ENCODE measurements at places on chromosomes 3 and 15.

DNA sequence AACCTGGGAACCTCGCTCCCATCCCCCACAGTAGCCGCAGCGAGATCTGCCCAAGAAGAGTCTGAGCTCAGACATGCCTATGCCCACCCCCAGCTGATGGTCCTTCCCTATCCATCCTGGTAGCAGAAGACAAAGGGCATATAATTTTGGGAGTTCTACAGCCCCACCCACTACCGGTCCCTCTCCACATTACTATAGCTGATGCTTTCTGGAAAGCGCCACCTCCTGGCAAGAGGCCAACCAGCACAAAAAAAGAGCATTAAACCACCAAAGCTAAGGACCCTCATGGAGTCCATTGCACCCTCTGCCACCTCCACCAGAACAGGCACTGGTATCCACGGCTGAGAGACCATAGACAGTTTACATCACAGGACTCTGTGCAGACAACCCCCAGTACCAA, 168.4 kb downstream of the MEGF11 start:
- DNase-seq, result no peak

- no peak for DNase-seq
Measured at GRCh38 chr3:30766522-30766921, 127.9 kb downstream of the GADL1 start.

DNA sequence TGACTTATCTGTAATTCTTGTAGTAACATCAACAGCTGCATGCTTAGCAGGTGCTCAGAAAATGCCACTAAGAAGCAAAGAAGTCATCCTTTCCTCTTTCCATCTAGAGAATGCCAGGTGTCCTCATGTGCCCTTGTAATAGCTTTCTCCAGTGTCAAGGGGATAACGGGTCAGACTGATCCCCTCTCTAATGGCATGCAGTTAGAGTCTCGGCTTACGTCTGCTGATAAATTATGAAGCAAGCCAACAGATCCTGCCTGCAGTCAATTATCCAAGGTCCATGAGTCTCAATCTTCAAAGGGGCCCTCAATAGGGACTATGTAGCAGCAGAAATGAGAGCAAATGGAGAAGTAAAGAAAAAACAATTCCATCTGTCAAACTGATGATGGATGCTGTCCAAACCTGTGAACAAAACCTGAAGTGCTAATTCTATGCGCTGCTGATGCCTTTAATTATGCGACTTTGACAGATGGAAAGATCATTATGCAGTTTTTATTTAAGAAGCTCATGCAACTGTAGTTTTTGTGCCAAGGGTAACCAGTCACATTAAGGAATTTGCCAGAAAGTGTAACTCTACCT, 162.8 kb upstream of the PEX5L start:
- no peak for DNase-seq

GRCh38 chr3:87088993-87089841, 98.3 kb upstream of the VGLL3 start:
- DNase-seq, result peak; percentile 37

DNA sequence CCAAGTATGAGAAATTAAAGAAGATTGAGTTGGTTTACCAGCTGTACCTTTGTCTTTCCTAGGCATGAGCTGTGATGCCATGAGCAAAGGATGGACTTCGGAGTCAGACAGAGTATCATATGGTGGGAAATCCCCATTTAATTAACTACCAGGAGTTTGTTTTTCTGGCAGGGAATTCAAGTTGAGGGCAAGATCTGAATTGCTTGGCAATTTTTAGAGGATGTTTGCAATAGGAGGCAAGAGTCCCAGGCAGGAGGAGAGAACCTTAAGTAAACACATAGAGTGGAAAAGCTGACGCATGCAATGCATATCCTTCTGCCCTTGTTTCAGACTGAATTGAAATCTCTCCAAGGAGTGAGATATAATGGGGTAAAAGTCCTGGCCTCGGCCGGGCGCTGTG, 569.7 kb upstream of the MDFIC2 start:
- DNase-seq, result no peak

DNA sequence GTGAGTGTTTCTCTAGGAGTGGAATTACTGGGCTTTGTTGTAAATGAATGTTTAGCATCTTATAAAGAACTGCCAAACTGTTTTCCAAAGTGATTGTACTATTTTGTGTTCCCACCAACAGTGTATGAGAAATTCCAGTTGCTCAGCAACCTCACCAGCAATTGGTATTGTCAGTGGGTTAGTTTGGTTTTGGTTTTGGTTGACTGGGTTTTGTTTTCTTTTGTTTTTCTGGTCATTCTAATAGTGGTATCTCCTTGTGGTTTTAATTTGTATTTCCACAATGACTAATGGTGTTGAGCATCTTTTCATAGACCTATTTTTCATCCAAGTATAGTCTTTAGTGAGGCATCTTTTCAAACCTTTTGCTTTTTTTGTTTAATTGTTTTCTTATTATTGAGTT, 27.1 kb downstream of the FILIP1L start:
- DNase-seq, result no peak

- DNase-seq, result no peak
Measured at GRCh38 chr3:139629033-139629432, 48.7 kb downstream of the NMNAT3 start.

DNA sequence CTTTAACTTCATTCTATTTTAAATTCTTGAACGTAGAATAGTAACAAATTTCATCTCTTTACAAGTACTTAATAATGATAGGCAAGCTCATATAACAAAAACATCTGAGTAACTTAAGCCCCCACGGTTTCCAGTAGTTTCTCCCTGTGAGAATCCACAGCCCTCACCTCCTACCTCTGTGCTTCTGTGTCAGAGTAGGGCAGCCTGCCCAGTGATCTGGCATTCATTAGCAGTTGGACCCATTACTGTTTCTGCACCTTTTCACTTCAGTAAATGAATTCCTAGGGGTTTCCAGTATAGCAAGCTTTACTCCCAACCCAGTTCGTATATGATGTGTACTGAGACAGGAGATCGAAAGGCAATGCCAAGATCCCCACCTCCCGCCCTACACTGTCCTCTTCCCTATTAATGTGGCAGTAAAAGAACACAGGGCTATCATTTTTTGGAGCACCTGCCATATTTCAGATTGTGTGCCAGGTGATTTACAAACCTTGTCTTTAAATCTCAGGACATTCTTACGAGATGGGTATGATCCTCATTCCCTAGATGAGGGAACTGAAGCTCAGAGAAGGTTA, 40.8 kb downstream of the EIF2AK4 start:
- DNase-seq, result no peak

DNA sequence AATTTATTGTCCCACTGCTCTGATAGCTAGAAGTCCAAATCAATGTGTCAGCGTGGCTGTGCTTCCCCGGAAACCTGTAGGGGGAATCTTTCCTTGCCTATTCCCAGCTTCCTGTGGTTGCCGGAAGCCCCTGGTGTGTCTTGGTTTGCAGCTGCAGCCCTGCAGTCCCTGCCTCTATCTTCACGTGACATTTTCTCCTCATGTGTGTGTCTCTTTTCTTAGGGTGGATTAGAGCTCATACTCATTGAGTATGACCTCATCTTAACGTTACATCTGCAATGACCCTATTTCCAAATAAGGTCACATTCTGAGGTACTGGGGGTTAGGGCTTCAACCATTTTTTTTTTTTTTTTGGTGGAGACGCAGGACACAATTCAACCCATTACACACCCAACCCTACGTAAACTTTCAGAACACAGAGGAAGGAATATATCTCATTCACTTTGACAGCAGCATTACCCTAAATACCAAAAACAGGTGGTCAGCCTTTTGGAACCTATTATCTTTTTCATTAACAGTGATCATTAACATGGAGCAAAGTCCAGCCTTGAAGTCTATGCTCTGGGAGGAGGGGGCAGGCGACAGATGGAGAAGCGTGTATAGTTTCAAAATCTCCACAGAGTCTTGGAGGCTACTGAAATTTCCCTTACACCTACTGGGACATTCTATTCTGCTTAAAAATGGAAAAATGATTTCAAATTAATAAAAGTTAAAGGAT, 88.6 kb downstream of the RYK start:
- DNase-seq, result no peak

DNA sequence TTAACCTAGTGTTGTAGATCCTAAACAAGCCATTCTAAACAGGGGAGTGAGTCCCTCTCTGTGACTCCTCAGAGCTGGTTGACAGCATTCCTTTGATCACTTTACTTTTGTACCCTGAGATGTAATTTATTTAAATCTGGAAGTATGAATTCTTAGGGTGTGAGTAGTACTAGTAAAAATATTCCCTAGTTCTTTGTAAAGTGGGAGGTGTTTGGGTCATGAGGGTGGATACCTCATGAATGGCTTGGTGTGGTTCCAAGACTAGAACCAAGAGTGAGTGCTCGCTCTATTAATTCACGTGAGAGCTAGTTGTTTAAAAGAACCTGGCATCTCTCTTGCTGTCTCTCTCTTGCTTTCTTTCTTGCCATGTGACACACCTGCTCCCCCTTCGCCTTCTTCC, 223.7 kb downstream of the SQOR start:
- DNase-seq, result no peak

- no peak for DNase-seq
Measured at GRCh38 chr3:126293370-126294082, 63.7 kb downstream of the KLF15 start.

GRCh38 chr3:113409676-113410075, 31.6 kb downstream of the CFAP44 start:
- no peak for DNase-seq

- no peak for DNase-seq
Measured at GRCh38 chr15:68414206-68414555, 17.8 kb downstream of the ITGA11 start.

DNA sequence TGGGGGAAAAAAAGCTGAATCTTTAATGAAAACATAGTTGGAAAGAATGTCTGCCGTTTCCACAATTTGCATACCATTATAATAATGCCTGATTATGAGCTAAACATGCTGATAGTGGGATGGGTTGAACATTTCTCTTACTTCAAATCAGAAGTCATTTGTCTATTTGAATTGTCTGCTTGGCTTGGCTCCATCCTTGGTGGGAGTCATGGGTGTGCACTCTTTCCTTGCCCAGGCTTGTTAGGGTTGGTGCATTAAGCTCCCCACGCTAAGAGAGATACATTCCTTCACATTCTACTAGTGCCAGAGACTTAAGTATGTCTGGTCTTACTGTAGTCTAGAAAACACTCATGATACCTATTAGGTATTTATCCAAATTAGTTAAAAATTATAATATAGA, 121.4 kb upstream of the RARB start:
- no peak for DNase-seq

GRCh38 chr15:77584691-77585090, 48.0 kb downstream of the LINGO1 start:
- no peak for DNase-seq

DNA sequence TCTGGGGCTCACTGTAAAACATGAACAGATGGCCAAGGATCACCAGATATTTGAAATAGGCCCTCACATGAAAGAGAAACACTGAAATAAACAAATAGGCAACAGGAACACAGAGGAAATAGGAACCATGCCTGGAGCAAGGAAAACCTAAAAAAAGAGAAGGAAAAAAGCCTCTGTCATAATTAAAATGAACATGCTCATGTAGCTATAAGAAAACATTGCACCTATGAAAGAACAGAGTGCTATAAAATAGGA, 102.4 kb downstream of the RAB11A start:
- no peak for DNase-seq

DNA sequence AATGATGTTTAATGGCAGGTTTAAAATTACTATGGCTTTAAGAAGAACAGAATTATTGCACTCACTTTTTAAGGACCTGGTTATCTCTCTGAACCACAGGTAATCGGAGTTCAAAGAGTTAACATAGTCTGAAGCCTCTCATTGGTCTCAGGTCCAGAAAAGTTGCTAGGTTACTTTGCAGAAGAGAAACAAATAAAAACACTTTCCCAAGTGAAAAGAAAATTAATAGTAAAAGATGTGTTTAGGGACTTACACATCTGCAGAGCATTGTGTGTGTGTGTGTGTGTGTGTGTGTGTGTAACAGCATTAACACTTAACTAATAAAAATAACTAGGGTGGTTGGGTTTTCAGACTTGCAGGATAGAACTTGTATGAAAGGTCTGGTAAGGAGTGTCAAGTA, 1.0 kb downstream of the MASP1 start:
- DNase-seq, result no peak

DNA sequence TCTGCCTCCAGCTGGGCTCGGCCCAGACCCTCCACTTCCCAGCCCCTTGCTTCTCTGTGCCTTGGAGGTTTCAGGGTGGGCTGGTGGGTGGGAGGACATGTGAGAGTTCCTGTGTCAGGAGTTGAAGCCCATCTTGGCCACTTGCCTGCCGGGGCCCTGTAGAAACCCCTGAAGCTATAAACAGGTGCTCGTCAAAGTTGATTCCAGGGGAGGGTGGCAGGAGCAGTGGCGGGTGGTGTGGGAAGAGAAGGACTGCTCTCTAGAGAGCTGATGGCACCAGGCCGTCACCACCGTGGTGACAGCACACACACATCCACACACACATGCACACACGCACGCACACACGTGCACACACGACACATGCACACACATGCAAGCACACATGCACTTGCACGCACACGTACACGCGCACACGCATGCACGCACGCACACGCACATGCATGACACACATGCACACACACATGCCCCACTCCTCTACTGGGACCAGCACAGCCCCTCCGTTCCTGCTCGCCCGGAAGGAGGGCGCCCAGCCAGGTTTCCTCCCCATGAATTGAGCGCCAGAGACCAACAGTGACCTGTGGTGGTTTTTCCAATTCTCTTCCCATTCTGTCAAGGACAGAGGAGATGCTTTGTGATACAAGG, 56.3 kb upstream of the CGNL1 start:
- DNase-seq, result no peak

DNA sequence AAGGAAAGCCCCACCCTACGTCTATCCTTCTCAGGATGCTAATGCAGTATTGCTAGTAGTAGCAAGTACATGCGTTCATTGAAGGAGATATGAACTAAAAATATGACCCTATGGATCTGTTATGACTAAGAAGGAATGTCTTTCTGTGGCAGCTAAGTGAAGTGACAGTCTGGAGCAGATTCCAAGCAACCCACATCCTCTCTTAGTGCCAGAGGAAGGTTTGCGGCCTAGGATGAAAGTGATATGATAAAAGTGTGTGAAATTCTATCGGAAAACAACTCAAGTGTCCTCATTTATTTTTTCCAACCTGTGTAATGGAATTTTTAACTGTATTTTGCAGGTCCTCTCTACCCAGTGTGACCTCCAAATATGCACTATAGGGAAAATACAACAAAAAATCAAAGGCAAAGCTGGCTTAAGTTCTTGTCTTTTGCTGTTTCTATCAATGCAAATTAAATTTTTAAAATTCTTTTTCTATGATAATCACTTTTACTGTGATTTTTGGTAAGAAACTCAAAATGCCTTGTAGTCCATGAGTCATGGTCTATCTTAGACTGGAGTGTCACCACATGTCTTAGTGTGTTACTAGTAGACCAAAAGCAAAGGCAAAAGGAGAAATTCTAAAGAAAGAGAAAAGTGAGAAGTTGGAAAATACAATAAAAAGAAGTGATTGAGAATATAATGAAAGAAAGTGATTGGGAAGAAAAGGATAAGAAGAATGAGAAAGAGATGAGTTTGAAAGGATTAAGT, 161.2 kb upstream of the TMCO5A start:
- DNase-seq, result no peak

DNA sequence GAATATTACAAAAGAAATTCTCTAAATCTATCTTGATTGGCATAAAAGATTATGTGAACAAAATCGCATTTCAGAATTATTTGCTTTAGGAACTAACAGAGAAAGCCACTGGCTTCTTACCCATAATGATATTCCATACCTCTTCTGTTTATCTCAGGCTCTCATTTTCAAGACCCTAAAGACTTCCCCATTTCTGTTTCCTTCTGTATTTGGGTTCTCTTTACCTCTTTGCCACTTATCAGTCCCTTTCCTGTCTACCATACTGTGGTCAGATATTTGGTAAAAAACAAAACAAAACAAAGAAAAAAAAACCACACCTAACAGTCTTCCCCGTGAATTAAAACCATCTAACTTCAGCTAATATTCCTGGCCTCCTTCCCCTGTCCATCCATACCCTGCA, 108.5 kb downstream of the LRRC28 start:
- no peak for DNase-seq
